MV-4-11 (cell line): ENCODE measurements at places on chromosomes 7 and 10.

DNA sequence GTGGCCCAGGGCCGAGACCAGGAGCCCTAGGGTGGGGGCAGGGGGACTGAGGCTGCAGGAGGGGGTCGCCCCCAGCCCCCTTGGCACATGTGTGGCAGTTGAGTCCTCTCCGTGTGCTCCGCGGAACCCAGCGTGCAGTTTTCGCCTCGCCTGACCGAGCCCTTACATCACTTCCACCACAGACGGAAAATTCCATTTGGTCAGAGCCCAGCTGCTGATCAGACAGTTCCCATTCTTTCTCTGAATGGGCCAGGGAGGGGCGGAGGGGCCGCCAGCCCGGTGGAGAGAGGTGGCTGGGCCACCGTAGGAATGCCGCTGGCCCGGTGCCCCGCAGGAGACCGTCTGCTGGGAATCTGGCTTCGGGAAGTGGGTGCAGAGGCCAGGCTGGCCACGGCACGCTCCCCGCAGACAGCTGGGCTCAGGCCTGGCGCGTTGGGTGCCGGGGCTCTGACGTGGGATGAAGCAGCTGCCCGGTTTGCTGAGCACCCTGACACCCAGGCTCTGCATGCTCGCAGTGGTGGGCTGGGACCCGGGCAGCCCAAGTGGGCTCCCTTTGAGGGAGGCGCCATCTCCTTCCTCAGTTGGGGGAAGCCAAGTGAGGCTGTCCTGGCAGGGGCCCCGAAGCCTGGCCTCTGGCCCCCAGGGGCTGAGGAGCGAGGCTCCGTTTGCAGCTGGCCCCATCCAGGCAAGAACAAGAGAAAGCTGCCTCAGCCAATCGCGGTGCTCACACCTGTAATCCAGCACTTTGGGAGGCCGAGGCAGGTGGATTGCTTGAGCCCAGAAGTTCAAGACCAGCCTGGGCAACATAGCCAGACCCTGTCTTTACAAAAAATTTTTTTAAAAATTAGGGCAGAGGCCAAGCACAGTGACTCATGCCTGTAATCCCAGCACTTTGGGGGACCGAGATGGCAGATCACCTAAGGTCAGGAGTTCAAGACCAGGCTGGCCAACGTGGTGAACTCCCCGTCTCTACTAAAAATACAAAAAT lies 9.9 kb downstream of the TTYH3 start:
- DNase-seq: peak; percentile 87

GRCh38 chr7:1986366-1987083 lies 246.2 kb downstream of the MAD1L1 start:
- DNase-seq: no peak

DNA sequence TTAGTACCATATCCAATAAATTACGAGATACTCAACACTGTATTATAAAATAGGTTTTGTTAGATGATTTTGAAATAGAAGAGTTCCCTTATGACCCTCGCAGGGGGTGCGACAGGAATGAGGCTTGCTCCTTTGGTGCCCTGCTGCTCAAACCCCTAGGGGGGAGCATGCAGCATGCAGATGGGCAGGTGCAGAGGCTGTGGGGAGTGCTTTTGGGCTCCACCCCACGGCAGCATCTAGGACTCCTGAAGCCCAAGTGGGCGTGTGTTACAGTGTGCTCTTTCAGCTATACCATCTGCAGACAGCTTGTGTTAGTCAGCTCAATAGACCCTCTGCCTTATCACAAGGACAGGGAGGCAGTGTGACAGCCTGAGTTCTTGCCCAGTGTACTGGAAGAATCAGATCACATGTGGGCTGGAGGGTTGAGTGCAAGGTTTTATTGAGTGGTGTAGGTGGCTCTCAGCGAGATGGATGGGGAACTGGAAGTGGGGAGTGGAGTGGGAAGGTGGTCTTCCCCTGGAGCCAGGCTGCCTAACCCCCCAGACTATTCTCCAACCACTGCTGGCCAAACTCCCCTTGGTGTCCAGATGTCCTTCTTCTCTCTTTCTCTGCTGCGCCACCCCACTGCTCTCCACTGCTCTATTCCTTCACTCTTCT lies 3.1 kb upstream of the MRC1 start:
- no peak for DNase-seq

GRCh38 chr10:48681740-48682139 lies 2.9 kb upstream of the WDFY4 start:
- DNase-seq: no peak

- no peak for DNase-seq
Observed at GRCh38 chr10:3825862-3826351, 40.9 kb upstream of the KLF6 start.

GRCh38 chr7:55172881-55173609 lies 154.2 kb downstream of the EGFR start:
- no peak for DNase-seq

GRCh38 chr10:133100706-133101415 lies 13.1 kb downstream of the ADGRA1 start:
- no peak for DNase-seq

DNA sequence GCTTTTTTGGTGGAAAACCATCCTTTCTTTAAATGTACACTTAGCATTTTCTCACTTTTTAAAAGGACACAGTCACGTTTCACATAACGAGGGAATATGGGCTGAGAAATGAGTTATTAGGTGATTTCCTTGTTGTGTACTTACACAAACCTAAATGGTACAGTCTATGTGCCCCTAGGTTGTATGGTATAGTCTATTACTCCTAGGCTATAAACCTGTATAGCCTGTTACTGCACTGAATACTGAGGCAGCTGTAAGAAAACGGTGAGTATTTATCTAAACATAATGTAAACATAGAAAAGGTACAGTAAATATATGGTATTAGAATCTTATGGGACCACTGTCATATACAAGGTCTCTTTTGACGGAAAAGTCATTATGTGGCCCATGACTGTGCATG lies 913.5 kb upstream of the GHITM start:
- no peak for DNase-seq
